ENCODE measurements at places on chromosomes 3 and 15.

DNA sequence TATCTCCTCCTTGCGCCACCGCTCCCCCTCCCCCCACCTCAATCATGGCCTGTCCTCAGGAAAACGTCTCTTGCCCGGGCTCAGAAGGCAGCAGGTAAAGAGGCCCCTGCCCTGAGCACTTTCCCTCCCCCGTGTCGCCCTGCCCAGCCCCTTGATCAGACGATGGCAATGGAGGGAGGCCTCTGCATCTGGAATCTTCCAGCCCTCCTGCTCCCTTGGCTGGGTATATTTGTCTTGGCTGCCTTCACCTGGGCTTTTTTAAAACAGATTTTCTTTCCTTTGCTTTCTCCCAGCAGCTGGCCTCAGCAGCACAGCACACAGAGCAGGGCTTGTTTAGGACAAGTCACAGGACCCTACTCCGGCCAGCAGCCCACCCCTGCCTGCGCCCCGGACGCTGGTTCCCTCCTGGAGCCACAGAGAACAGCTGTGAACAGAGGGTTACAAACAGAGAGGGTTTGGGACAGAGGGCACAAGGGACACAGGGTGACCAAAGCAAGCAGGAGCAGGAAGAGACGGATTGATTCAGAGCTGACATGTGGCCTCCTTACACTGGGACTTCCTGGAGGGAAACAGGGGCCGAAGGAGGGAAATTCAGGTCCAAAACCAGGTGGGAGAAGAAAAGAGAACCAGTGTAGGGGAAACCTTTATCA is 78.7 kb downstream of the ISG20 start:
- no peak for DNase-seq

GRCh38 chr15:47887241-47887800 is 170.0 kb downstream of the SEMA6D start:
- DNase-seq = no peak

GRCh38 chr3:40642812-40643211 is 118.1 kb downstream of the ZNF621 start:
- no peak for DNase-seq

- no peak for DNase-seq
Measured at GRCh38 chr15:33888176-33888575, 80.1 kb upstream of the CHRM5 start.

GRCh38 chr15:80492874-80493273 is 88.7 kb downstream of the ARNT2 start:
- no peak for DNase-seq

- no peak for DNase-seq
Measured at GRCh38 chr3:72595376-72595775, 252.9 kb downstream of the SHQ1 start.

DNA sequence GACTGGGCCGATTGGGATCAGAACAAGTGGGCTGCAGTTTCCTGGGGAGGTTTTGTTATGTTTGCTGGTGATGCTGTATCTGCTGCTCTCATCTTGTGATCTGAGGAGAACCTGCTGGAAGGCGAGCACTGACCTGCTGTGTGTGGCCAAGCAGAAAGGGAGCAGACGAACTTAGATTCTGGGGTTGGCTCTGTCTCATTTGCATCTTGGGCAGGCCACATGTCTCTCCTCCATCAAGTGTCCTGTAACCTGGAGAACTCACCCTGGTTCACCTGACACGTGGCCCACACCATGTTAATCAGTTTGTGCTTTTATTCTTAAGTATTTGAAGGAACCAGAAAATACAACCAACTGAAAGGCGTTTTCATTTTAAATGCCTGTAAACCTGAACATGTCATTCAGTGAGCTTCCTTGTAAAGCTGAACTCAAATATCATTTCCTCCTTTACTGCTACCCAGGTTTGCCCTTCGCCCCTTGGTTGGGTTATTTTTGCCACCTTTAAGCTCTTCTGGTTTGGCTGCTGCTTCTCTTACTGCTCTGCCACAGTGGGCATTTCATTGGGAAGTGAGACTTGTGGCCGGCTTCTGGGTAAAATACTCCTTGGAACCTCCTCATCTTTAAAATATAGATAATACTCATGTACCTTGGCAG is 33.5 kb upstream of the TRAK1 start:
- no peak for DNase-seq

GRCh38 chr3:72003936-72004335 is 219.0 kb upstream of the PROK2 start:
- no peak for DNase-seq

GRCh38 chr15:42059661-42060476 is 34.5 kb downstream of the PLA2G4D start:
- no peak for DNase-seq

DNA sequence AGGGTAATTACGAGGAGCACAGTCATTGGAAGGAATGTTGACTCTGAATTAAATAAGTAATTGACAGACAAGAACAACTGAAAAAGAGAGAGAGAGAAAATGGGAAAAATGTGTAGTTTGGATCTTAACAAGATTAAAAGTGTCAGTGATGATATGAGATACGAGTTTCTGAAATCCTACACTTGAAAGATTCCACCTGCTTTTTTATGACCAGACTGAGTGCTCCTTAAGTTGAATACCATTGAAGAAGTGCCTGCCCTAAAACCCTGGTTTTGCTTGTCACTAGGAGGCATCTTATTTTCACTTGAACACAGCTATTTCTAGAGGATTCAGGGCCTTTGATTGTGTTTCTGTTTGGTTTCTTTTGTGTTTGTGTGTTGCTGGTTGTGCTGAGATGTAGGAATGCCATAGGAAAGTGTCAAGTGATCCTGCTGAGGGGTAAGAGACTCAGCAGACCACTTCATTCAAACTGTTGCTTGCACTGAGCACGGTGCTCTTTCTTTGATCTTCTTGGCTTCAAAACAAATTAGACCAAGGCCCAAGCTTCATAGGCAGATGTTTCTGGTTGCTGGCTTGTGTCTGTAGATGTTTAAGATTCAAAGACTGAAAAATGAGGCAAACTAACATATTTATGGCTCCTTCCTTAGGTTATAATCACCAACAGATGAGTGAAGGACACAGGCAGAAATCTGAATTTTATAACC is 17.2 kb upstream of the ABHD10 start:
- DNase-seq = no peak

GRCh38 chr3:37323494-37323893 is 149.1 kb upstream of the LRRFIP2 start:
- DNase-seq = no peak

- DNase-seq = no peak
Measured at GRCh38 chr15:93200081-93200836, 111.2 kb upstream of the RGMA start.

DNA sequence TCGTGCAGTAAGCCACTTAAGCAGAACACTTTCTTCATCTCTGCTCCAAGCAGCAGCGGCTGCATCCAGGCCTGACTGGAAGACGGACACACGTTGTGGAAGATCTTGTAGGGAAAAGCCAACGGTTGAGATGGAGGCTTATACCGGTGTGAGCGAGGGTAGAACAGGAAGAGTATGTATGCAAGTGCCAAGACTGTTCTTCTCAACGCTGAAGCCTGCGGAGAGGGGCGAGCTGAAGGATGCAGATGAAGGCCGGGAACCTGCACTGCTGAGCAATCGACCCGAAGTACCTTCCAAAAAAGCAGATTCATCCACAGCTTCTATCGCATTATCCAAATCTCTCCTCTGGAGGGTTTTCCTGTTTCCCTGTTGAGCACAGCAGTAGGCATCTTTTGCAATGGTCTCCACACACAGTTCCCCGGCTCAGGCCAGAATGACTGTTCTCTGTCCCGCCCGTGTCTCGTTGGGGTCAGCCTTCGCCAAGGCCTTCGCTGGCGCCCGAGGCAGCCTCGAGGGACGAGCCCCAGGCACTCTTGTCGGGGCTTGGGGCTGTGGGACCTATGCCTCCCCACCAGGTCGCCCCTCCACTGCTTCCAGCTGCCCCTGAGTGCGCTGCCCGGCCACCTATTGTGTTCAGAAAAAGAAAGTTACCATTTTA is 22.2 kb upstream of the DYNC1LI1 start:
- DNase-seq = no peak

GRCh38 chr15:51702710-51703109 is 21.4 kb downstream of the SCG3 start:
- DNase-seq = no peak

GRCh38 chr15:48570822-48571221 is 74.7 kb downstream of the FBN1 start:
- DNase-seq = no peak

DNA sequence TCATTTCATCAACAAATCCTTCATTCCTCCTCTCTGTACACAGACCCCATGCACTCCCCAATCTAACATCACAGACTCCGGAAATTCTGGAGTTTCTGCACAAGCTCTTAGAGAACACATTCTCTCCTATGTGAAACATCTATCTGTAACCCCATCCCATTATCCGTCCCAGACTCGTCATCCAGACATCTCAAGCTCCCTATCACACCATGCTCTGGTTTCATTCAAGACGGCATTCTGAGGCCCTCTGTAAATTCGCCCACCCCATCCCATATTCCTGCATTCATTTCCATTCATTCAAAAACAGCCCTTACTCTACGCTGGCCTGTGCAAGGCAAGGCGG is 575 bp downstream of the LEO1 start:
- no peak for DNase-seq

GRCh38 chr3:126900859-126901540 is 81.9 kb upstream of the PLXNA1 start:
- DNase-seq = no peak

GRCh38 chr3:46737329-46737731 is 19.7 kb upstream of the PRSS50 start:
- DNase-seq = no peak

- peak; percentile 75 for DNase-seq
Measured at GRCh38 chr3:15271785-15272381, 60.5 kb downstream of the SH3BP5 start.

- no peak for DNase-seq
Measured at GRCh38 chr3:134392336-134392983, 18.2 kb upstream of the AMOTL2 start.

DNA sequence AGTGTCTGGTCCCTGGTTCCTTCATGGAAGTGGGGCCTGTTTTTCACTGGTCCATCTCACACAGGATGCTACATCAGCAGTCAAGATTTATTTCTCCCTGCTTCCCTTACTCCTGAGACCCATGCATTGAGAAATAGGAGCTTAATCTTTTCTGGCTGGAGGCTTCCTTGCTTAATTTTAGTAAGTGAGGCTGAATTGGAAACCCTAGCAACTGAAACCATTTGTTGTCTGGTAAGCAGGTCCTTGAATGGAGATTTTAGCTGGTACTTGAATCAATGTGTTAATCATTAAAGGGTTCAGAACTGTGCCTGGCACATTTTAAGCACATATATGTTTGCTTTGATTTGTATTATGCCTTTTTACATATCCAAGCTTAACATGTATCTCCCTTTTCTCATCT is 20.2 kb upstream of the MEF2A start:
- DNase-seq = no peak

DNA sequence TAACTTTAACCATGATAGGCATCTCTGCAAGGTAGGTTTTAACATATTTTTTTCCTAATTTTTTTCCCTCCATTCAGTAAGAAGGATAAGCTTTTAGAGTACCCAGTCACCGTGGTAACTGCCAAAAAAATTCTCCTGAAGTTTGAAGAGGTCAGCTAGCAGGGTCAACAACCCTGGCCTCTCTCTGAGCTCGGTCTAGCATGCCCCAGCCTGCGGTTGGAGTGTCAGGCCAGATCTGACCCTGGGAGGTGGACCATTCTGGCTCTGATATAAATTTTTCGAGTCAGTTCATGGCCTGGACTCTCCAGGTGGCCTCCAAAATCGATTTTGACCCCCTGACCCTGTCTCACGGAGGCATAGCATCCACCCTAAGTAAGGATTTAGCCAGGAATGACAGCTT is 29.7 kb downstream of the SOX2 start:
- DNase-seq = no peak

GRCh38 chr3:2535206-2535605 is 436.5 kb downstream of the CNTN4 start:
- no peak for DNase-seq

- no peak for DNase-seq
Measured at GRCh38 chr15:40081691-40082194, 26.9 kb downstream of the BMF start.

DNA sequence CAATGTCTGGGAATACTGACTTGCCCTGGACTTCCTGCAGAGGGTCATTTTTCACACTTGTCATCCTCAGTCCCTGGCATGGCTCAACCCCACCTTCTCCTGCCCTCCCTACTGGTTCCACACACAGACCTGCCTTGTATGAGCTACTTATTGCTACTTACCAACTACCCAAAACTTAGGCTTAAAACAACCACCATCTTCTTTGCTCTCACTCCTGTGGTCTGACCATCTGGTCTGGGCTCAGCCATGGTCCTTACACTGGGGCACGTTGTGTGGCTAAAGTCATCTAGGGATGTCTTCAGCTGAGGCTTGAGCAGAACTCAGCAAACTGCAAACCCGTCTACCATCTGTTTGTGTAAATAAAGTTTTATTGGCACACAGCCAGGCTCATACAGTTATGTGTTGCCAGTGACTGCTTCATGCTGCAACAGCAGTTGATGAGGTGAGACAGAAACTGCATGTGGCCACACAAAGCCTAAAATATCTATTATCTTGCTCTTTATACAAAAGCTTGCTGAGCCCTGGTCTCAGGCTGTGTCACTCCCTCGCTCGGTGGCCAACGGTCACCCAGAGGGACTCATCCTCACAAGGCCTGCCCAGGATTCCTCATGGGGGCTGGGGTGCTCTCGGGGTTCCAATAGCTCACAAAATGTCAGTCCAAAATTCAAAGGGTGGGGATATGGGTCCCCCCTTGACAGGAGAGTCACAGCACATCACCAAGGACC is 43.5 kb downstream of the KLF15 start:
- DNase-seq = no peak

DNA sequence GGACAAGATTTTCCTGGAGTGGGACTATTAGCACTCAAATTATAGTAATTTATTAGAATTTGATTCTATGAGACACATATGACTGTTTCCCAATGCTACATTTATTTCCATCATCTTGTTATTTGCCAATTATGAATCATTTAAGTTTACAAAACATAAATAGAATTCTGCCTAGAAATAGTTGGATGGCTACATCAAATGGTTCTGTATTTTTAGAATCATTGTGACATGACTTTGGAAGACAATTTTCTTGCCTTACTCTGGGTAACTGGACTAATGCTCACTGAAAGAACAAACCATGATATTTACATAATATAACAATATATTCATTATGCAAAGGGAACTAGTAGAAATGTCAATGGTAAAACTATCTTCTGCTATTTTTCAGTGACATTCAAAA is 173.5 kb downstream of the ZIC1 start:
- no peak for DNase-seq

- DNase-seq = no peak
Measured at GRCh38 chr15:83973816-83974215, 261.8 kb upstream of the GOLGA6L4 start.

GRCh38 chr3:157533298-157534070 is 30.3 kb upstream of the VEPH1 start:
- no peak for DNase-seq

- DNase-seq = no peak
Measured at GRCh38 chr15:69934607-69935006, 163.1 kb downstream of the TLE3 start.

- no peak for DNase-seq
Measured at GRCh38 chr3:185900228-185900627, 37.6 kb downstream of the TRA2B start.

DNA sequence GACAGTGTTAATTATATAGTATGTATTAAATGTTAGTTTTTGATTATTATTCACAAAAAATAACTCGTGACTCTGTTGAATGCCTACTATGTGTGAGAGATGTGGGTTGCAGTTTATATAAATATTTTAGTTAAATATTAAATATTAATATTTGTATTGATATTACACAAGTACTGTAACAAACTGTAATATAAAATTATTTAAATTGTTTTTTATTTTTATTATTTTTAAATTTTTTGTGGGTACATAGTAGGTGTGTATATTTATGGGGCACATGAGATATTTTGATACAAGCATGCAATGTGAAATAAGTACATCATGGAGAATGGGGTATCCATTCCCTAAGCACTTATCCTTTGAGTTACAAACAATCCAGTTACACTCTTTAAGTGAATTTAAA is 196.1 kb upstream of the ZNF717 start:
- no peak for DNase-seq
